NCI-H2081 (cell line): ENCODE measurements at places on chromosomes 11 and 22.

GRCh38 chr22:37427135-37427710 lies at the start of gene ELFN2:
ELFN2 (minus strand) TSS chr22:37427479; CDS start chr22:37375534, 51,945 bp downstream.
- no peak for DNase-seq

GRCh38 chr11:74278721-74279161 lies 32.7 kb downstream of the P4HA3 start:
- DNase-seq, result no peak

DNA sequence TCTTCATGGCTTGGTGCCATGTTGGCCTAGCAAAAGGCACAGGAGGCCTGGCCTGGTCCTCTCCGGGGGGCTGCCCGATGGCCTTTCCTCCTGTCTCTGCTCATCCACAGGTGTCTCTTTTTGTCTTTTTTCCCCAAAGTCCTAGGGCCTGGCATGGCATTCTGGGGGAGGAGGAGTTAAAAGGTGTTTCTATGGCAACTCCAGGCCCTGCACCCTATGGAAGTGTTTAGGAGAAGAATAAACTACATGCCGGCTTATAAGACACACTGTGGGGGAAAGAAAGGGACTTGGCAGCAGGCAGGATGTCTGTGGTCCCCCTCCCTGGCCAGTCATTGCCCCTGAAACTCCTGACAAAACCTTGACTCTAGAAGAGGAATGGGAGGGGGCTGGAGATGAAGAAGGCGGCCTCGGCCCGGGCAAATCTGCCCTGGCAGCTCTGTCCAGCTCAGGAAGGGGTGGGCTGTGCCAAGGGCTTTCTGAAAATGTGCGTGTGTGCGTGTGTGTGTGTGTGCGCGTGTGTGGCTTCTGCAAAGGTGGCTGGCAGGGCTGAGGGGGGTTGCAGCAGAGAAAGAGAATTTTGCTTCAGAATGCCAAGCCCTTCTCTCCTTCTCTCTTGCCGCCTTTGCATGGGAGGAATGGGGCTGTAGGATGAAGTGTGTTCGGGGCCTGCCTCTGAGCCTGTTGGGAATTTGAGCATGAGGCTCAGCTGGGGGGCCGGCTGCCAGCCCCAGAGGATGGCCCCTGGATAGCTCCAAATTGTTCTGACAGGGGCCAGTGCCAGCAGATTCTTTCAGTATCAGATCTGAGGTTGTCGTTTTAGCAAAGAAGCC lies 3.2 kb downstream of the TIMP3 start:
- no peak for DNase-seq

- no peak for DNase-seq
These were observed 49.0 kb downstream of the PRR5L start for GRCh38 chr11:36345084-36345511.
